ENCODE measurements at places on chromosomes 7 and 10.

DNA sequence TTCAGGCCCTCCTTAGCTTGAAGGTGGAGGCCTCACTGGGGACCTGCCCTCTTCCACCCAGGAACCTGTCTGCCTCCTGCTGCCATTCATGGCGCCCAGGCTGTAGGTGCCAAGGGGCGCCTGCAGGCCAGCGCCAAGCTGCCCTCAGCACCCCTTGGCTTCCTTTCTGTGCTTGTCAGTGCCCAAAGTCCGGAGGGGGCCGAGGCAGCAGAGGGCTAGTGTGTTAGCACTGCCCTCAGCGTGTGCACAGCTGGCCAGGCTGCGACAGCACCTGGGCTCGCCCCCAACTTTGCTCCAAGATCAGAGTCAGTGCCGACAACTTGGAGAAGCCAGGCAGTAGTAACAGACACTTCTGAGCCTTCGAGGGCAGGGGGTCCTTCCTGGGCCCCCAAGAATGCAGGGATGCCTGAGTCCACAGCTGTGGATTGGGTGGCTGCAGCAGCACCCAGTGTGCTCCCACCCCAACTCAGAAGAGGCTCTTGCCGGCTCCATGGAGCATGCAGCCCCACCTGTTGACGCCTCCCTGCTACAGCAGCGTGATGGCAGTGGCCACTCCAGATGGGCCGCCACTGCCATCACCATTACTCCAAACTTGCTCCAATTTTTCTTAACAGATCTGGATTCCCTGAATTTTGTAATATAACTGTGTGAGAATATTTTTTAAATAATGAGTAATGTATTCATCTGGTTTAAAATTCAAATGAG is 41.7 kb downstream of the CACUL1 start:
- no peak for DNase-seq

DNA sequence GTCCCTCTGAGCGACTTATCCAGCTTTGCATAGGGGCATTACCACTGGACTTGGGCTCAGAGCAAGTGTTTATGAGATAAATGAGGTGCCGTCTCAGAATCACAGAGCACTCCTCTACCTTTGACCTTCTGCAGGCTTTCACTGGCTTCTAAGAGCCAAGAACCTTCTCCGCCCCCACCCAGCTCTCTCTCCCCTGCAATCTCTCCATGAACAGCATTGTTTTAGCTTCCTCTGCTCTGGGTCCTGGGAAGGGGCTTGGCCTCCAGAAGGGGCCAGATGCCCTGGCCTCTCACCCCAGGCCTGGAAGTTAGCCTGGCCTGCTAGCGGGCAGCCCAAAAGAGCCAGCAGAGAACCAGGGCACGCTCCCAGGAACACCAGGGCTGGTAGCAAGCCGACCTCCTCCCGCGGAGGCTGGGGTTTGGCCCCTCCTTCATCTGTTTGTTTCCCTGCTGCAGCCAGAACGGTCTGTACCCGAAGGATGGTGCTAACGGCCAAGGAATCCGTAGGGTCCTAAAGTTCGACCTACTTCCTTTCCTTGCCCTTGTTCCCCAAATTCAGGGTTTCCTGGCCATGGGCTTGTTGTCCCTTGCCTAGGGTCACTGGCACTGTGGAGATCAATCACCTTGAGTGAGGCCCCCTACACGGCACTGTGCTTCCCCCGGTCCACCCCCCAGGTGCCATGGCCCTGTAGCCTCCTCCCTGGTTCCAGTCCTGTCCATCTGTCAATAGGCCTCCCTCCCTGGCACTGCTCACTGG is 18.7 kb upstream of the DDIT4 start:
- DNase-seq, result no peak

- no peak for DNase-seq
These were observed 145.6 kb upstream of the SEMA3C start for GRCh38 chr7:81064426-81064825.

- DNase-seq, result no peak
These were observed 601.3 kb downstream of the KCNMA1 start for GRCh38 chr10:77036276-77036675.

GRCh38 chr7:727104-727805 is at the start of gene PRKAR1B:
TSS of gene PRKAR1B (minus strand) at chr7:727281. CDS start at chr7:711505, 15,776 bp downstream.
- DNase-seq, result no peak

DNA sequence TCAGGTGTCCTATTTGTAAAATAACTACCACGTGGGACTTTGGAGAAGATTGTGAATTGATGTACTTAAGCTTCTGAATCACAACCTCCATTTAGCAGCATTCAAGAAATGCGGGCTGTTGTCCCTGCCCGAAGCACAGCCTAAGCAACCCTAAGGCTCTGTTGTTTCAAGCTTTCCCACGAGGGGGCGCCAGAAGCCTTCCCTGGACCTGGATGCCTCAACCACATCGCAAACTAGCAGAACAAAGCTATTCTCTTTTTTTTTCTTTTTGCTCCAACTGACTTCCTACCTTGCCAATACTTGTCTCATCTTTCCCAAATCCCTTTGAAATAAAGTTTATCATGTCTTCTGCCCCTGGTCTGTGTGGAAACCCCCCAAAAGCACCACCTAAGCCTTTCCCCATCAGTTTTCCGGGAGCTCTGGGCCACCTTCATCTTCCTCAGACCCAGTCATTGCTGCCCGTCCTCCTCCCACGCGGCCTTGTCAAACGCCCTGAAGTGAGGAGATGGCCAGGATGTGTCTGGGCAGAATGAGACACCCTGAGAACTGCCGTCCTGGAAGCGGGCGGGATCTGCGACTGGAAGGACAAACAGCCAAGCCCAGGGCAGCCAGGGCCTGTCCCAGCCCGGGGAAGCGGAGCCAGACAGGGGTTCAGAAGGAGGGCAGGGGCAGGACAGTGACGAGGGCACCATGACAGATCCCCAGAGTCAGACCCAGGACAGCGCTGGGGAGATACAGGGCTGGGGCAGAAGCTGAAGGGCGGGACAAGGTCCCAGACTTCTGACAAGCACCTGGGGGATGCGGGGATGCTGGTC is 112.7 kb downstream of the SLIT1 start:
- peak; percentile 2 for DNase-seq

DNA sequence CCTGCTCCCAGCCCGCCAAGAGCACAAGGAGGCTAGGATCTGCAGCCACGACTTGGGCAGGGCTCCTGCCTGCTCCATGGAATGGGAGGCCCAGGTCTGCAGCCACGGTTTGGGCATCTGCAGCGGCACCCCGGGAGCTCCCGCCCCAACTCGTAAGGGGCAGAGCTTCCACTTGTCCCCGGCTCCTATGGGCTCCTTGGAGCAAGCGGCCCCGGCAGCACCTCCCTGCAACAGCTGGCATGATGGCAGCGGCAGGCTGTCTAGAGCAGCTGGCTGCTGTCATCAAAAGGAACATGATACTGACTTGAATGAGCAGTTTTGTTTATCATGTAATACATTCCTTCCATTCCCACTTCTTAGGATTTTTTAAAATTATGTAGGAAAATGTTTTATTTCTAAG is 684.0 kb upstream of the FOXK1 start:
- no peak for DNase-seq

DNA sequence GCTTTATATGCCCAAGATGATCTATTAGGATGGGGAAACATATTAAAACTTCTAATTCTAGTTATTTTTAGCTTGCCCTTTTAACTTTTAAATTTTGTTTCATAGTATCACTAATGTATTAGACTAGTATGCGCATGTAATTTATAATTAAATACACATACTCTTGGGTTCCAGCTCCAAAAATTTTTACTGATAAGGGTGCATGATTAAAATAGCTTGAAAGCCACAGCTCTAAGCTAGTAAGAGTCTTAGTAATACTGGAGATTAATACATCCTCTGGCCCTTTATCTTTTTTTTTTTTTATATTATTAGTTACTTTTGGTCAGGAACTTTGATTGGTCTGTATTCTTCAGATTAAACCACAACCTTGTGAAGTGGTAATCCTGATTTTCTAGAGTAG is 53.6 kb downstream of the ATXN7L1 start:
- DNase-seq, result no peak

DNA sequence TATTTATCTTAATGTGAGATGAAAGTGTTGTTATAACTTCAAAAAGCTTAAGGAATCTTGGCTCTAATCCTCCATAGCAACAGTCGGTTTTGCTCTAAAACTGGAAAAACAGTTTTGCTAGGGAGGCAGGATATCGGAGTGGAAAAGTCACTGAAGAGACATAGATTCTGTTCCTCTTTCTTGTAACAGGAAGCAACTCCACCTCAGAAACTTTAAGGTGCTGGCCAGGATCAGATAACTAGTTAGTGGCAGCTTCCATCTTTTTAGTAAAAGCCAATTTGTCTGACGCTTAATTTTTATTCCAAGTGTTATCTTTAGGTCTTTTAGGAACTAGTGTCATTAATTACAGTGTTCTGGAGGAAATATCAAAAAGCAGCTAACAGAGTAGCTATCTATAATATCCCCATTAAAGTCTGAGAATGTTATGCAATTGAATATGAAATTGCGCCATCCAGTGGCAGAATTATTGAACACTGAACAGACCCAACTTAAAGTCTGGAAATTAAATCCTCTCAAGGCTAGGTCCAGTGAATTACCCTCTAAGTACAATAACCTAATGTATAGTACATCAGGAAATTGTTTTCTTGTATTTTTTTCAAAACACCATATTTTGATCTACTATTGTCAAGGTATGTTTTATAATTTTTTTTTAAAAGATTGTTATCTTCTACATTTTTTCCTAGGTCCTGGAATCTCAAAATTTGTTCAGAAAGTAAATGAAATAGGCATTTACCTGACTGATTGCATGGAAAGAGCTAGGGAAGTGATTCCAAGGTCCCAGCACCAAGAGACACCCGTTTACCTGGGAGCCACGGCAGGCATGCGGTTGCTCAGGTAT is 65.9 kb upstream of the CC2D2B start:
- DNase-seq, result no peak

- DNase-seq, result no peak
These were observed 77.3 kb downstream of the DNAJB6 start for GRCh38 chr7:157413881-157414701.

DNA sequence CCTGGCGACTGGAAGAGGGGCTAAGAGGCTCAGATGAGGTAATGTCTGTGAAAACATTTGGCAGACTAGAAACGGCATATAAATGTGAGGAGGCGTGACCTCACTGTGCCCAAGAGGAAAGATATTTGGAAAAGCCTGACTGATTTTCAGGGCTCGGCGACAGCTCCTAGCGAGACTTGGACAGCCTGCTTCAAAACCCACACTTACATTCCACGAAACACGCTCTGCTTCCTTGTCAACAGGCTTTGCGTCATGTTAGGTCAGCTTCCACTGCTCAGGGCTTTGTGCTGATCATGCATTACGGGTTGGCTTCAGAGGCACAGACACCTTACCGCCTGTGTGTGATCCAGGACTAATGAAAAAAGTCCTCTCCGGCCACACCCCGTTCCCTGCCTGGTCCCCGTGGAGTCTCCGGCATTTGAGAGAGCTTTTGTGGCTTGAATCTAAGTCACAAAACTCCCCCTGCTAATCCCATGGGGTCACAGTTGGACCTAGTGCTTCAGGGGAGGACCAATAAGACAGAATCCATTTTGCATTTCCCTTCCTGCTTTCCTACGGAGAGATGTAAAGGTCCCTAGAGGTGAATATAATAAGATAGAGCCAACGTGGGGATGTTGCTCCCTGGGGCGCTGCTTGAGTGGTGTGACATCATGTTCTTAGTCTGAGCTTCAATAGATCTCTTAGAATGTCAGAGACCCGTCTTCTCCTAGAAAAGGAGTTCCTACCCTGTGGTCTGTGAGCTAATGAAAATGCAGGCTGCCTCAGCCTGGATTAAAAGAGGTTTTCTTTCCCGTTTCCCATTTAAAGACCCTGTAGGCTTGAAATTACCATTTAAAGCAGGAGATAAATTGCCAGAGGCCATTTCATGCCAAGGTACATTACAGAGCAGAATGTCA is 25.5 kb downstream of the FGFBP3 start:
- no peak for DNase-seq

GRCh38 chr10:110508159-110508788 is 10.6 kb downstream of the DUSP5 start:
- no peak for DNase-seq

DNA sequence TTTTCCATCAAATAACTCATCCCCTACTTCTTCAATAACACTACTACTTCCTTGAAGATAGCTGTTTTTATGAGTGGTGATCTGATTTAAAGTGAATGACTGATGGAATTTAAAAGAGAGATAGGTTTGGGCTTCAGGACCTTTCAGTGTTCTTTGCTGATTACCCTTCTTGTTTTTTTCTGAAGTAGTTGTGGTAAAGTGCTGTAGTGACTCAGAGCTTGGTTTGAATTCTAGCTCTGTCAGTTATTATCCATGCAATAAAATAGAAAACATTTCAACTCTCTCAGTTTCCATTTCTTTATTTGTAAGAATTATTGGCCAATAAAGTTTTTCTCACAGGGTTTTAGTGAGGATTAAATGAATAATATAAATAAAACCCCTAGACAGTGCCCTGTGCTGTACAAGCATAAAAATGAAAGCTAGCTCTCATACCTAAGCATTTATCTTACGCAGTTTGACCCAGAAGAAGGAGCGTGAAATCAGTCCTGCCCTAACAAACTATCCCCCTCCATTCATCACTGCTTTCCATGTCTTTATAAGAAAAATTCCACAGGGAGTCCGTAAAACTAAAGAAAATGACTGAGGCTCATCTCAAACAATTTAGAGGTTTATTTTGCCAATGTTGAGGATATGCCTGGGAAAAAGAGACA is 25.1 kb upstream of the AKAP9 start:
- DNase-seq, result no peak

GRCh38 chr7:116407165-116407564 is 92.4 kb upstream of the CAV2 start:
- DNase-seq, result no peak

- no peak for DNase-seq
These were observed 34.3 kb upstream of the MTPAP start for GRCh38 chr10:30383356-30383755.

DNA sequence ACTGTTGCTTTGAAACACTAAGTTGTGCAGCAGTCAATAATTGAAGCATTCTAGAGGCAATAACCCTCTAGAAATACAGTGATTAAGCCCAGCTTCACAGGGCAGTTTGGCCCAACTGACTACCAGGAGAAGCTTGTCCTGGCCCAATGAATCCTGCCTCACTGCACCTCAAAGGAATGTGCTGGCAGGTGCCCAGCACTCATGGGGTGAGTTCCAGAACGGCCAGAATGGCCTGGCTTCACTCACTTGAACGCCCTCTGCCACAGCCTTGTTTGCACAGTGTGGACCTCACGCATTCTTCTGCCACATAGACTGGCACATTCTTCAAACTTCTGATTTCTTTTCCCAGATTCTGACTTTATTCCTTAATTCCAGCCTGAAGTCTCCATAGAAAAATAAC is 6.6 kb upstream of the ITIH2 start:
- no peak for DNase-seq
